ENCODE measurements at places on chromosomes 7 and 10.

DNA sequence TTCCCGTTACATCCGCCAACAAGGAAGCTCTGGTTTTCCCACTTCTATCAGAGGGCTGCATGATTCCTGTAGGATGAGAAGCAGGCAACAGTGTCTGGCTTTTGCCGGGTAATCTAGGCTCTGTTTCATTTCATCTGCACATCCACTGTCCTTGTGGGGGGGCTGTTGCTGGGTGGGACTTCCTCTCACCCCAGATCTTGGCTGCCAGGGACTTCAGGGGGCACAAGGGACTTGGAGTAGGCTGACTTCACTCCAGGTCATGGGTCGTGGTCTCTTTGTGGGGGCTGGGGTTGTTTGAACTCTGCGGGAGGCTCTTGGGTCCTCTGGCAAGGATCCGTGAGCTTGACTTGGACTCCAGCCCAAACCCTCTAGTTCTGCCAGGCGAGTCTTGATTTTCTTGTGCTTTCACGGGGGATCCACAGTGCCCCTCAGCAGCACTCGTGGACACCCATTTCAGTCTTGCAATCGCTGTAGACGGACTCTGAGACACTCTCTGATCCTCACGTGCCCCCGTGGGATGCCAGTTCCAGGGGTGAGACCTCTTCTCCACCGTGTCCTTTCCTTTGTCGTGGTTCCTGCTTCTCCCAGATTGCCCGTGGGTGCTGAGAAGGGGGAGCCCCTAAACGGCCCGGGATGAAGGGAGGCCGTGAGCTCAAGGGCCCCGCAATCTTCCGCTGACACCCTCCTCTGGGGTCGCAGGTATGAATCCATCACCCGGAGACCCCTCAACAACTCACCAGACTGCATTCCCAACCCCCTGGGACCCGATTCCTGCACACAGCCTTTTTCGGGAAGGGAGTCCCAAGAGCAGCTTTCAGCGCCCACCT is 21.4 kb upstream of the ZNF273 start:
- DNase-seq, result no peak

DNA sequence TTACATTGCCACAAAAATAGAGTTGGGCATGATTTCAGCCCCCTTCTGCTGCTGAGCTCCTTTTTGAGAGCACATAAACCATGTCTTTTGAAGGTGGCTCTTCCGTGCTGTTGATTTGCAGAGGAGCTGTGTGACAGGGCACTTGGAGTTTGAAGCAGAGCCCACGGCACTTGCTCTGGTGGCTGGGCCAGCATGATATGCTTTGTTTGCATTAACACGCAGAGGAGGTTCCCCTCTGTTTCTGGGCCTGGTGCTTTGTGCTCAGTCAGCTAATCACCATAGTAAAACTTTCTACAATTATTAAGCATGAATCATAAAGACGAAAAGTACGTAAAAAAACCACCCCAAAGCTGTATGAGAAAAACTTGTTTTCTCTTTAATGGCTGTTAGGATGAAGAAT is 40.1 kb downstream of the RBM33 start:
- no peak for DNase-seq

DNA sequence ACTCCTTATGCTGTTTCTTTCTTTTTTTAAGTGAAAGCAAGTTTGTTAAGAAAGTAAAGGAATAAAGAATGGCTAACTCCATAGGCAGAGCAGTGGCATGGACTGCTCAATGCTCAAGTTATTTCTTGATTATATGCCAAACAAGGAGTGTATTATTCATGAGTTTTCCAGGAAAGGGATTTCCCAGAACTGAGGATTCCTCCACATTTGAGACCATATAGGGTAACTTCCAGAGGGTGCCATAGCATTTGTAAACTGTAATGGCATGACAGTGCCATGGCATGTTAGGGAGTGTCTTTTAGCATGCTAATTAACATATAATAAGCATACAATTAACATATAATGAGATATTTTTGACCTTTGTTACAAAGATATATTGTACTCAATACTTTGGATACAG is 1034.5 kb upstream of the PHF14 start:
- no peak for DNase-seq

- DNase-seq, result no peak
Observed at GRCh38 chr7:5429253-5429856, 5.7 kb upstream of the TNRC18 start.

DNA sequence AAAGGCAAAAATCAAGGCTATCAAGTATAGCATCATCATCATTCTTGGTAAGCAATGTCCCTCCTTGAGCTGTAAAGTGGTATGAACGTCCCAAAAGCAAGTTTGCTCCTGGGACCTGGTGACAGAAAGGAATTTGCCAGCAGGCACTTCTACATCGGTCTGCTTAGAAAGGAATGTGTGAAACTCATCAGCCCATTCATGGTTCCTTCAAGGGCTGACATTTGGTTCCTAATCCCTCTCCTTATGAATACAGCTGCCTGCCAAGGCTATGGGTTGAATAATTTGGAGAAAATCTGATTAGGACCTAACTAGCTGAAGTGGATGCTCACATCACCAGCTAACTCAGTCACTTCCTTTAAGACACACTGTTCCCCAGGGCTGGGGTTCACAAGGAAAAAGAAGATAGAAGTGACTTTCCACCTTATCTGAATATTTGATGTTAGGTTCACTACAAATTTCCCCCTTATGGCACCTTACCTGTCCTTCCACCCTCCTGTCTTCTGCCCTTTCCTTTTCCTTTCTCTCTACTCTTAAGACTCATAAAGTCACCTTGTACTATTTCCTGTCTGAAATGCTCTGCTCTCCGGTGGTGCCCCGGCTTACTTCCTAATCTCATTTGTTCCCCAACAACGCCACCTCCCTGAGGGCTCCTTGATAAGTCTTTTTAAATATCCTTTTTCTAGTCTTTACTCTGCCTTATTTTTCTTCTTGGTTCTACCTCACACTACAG is 187.1 kb downstream of the NPSR1 start:
- DNase-seq, result no peak

GRCh38 chr10:33347211-33347610 is 12.7 kb upstream of the NRP1 start:
- no peak for DNase-seq

GRCh38 chr7:132117636-132118035 is 458.6 kb downstream of the PLXNA4 start:
- DNase-seq, result no peak

DNA sequence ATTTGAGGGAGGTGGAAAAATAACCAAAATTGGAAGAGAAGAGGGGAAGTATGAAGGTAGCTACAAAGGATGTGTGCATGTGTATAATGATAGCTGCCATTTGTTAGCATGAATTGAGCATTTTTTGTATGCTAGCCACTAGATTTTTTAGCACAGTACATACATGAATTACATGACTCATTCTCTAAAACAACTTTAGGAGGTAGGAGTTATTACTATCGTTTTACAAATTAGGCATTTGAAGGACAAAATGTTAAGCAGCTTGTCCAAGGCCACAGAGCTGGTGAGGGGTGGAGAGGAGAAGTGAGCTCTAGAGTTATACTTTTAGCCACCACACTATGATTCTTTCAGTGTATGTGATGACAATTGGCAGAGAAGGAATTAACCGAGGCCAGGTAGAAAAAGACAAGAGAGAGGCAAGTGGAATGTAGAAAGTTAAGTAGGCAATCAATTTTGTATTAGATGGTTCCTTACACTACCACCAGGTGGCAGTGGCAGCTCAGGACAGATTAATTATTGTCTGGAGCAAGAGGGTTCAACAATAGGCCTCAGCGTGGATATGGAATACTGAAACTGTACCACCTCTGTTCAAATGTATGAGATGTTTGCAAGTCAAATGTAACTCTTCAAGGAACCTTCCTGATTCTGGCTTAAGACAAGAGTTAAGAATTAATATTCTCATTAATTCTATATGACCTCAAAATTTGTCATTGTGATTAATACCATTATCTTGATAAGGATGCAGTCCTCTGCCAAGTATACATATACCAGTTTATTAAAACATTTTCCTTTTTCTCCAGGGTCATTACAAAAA is 128.0 kb downstream of the MBL2 start:
- DNase-seq, result no peak

GRCh38 chr7:104979167-104979841 is 34.7 kb upstream of the KMT2E start:
- no peak for DNase-seq

DNA sequence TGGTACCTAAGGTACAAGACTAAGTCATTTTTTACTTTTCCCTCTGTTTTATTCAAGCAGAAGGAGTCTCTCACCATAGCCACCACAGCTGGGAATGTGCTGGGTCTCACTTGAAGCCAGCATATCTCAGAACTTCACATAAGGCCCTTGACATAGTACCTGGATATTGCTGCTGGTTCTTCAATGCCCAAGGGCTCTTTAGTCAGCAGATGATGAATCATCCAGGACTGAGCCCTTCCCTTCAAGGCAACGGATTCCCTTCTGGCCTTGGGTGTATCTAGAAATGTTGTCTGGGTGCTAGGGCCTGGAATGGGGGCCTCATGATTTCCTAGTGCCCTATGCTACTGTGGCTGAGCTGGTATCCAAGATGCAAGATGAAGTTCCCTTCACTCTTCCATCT is 93.9 kb downstream of the ADCYAP1R1 start:
- no peak for DNase-seq
